ENCODE measurements at places on chromosomes 12 and 14.

GRCh38 chr12:16245209-16245608 is 32.3 kb downstream of the SLC15A5 start:
- DNase-seq = no peak

- no peak for DNase-seq
Measured at GRCh38 chr12:15336768-15337553, 14.7 kb downstream of the PTPRO start.

DNA sequence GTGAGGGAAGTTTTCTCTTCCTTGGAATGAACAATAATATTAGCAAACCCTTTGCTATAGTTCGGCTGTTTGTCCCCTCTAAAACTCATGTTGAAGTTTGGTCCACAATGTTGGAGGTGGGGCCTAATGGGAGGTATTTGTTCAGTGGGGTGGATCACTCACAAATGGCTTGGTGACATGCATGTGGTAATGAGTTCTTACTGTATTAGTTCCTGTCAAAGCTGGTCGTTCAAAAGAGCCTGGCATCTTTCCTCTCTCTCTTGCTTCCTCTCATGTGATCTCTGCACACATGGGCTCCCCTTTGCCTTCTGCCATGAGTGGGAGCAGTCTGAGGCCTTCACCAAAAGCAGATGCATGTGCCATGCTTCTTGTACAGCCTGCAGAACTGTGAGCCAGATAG is 13.1 kb upstream of the PPP4R4 start:
- no peak for DNase-seq

GRCh38 chr12:26830363-26830762 is 2.6 kb downstream of the ITPR2 start:
- DNase-seq = no peak

GRCh38 chr12:90888316-90888715 is 66.7 kb downstream of the CCER1 start:
- DNase-seq = no peak

- DNase-seq = no peak
Measured at GRCh38 chr14:101228949-101229541, 325.5 kb upstream of the RTL1 start.

- DNase-seq = no peak
Measured at GRCh38 chr14:25488961-25489360, 439.0 kb upstream of the STXBP6 start.

DNA sequence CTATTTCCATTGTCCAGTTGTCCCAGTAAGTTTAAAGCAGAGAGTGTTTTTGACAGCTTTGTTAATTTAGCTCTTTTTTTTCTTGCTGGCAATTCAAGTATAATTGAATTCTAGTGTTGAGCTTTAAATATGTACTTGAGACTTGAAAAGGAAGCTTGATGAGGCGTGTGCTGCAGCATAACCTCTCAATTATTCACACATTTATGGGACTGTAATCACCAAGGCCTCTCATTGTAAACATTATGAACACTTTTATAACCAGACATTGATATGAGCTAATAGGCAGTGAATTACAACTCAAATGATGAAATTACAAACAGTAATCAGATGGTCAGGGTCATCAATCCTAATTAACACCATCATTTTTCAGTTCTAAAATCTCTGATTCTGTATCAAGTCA is 378.0 kb upstream of the DDHD1 start:
- DNase-seq = no peak

DNA sequence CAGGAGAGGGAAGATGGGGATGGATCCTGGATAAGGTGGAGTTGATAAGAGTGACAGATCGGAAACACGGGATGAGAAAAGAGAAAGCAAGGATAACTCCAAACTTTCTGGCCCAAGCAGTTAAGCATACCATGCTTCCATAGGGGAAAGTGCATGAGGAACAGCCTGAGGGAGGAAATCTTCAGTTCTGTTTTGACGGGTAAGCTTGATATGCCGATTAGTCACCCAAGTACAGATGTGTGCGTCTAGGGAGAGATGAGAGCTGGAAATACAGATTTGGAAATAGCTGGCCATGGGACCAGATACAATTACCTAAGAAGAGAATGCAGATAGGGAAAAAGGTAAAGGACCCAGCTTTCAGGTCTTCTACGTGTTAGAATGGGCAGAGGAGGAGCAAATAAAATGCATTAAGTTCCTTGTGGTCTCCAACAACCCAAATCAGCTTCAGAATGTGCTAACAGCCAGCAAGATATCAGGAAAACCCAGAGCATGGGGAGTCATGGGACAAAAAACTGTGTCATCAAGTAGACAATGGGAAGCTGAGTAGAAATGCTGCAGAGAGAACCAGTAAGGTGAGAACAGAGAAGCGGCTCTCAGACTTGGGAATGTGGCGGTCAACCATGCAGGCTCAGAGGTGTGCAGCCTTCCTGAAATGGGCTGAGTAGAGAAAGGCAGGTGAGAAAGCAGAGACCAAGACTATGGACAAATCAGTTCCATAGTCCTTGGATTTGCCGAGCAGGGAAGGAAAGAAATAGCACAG is 56.3 kb downstream of the PPP1R36 start:
- no peak for DNase-seq

- DNase-seq = no peak
Measured at GRCh38 chr14:58476320-58476719, 48.8 kb downstream of the KIAA0586 start.

GRCh38 chr12:47813511-47814196 is 6.0 kb downstream of the HDAC7 start:
- DNase-seq = no peak

GRCh38 chr14:50524731-50525515 is 7.4 kb downstream of the MAP4K5 start:
- DNase-seq = no peak

DNA sequence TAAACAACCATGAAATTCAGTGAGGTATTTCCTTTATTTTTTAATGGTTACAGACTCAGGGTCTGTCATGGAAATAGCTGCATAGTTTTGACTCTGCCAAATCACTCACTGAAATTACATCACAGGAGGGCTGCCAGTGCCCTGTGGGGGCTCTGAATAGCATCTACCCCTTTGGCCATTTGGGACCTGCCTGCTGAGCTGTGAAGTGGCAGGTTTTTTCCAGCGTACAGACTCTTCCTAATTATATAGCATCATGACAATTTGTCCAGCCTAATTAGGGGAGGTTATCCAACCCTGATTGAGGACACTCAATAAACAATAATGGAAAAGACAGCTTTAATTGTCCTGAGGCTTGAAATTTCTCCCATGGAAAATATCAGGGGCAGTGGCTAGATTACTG is 1.8 kb upstream of the COCH start:
- no peak for DNase-seq

DNA sequence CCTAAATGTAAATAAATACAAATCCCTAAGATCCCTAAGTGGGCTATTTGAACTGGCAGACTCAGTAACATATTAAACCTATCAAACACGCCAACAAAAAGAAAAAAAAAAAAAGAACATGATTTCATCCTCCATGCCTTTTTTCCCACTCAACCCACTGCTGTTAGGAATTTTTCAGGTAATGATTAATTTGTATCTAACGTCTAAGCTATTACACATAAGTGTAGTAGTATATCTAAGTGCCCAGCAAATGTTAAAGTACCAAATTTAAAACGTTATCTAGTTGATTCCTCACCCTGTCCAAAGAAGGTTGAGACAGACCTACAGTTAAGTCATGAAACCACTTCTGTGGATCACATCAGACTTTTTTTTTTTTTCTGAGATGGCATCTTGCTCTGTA is 16.4 kb upstream of the ARID4A start:
- no peak for DNase-seq

- no peak for DNase-seq
Measured at GRCh38 chr14:74472601-74473000, 20.5 kb downstream of the NPC2 start.

DNA sequence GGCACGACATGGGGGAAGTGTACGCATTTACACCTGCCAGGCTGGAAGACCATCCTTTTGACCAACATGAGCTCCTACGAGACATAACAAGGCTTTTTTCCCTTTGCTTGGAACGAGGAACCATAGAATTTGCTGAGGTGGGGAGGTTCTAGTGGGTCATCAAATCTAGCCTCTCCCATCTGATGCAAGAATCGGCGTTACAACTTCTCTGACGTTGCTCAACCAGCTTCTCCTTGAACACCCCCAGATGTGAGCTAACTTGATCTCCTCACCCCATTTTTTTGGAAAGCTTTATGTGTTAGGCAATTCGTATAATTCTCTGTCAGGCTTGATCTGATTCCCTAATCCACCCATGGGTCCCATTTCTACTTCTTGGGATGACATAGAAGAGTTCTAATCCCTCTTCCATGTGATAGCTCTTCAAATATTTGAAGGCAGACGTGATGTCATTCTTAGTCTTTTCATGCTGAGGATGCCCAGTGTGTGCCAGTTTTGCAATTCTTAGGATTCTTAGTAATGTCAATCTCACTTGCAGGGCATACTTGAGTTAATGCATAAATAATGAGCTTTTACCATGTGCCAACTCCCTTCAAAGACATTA is 163.6 kb upstream of the PARP11 start:
- no peak for DNase-seq

DNA sequence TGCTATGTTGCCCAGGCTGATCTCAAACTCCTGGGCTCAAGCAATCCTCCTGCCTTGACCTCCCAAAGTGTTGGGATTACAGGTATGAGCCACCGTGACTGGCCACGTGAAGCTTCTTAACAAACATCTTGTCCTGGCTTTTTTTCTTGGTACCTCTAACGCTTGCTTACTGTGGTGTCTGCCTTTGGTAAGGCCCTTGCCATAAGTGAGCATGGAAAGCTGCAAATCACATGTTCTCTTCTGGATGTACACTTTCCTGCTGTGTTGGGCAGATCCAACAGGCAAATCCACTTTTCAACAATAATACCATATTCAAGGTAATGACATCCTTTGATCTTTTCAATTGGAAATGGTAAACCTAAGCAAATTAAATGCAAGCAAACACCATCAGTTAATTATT is 54.6 kb downstream of the ARF6 start:
- no peak for DNase-seq

GRCh38 chr12:112986291-112986800 is 8.0 kb downstream of the OAS2 start:
- DNase-seq = no peak

DNA sequence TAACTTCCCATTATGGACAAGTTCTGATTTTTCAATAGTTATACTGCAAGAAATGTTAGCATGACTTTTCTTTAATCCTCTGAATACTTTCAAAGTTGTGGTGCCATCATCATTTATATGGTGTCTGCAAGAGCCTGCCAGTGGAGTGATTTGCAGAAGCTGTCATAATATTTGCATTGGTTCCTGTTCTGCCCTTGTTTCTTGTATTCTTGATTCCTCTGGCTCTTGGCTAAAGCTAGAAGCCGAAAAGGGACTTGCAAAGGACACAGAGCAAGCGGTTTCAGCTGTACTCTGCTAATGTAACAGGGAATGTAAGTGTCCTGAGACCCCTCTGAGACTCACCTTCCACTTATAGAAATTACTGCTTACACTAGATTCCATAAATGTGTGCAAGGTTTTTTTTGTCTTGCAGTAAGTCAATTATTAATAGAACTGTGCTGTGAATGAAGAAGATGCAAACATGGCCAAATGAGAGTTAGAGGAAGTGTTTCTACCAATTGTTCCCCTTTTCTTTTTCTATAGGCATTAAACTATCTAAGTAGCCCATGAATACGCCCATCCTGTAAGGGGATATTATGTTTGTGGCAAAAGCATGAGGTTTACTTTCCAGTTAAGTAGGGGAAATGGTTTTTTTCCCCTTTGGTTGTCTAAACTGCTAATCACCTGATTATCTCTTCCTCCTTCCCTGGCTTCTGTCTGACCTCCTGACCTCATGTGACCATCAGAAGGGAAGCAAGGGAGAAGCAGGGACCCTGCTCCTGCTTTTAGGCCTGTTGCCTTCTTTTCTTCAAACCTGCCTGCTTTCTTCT is 5.3 kb downstream of the DYRK4 start:
- no peak for DNase-seq

DNA sequence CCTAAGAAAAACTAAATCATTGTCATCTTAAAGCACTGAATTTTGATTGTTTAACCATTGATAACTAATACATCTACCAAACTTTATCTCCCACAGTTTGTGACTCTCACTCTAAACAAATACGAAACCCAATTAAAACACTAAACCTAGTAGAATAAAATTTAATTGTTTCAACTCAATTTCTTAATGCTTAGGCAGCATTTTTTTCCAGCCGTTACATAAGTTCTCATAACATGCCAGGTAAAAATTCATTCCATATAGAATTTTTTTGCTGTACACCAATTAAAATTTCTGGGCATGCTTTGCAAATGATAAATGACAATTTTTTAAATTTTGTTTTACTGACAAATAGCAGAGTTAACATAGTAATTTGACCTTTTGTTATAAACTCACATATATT is 658.2 kb upstream of the FLRT2 start:
- no peak for DNase-seq

DNA sequence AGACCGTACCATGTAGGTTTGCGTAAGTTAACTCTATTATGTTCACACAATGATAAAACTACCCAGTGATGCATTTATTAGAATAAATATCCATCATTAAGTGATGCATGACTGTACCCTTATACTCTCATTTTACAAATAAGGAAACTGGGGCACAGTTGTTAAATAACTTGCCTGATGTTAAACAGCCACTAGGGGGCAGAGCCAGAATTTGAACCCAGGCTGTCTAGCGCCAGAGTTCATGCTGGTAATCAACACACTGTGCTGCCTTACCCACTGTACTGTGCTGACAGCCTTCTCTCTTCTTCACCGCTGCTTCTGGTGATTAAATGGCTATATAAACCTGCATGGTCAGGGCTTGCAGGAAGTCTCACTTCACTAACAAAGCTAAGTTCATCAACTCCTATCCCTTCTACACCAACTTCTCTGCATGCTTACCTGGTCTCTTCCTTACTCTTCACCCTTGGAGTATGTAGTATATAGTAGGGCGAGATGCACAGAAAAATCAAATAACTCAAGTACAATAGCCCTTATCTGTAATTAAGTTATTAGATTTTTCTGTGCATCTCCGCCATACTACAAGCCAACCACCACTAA is 43.6 kb upstream of the APPL2 start:
- DNase-seq = no peak

- no peak for DNase-seq
Measured at GRCh38 chr12:130984183-130985058, 30.7 kb downstream of the ADGRD1 start.

- no peak for DNase-seq
Measured at GRCh38 chr12:68159681-68160304, at the start of gene IFNG. Gene IFNG (minus strand): TSS chr12:68159740. CDS start chr12:68159615, 125 bp downstream.

DNA sequence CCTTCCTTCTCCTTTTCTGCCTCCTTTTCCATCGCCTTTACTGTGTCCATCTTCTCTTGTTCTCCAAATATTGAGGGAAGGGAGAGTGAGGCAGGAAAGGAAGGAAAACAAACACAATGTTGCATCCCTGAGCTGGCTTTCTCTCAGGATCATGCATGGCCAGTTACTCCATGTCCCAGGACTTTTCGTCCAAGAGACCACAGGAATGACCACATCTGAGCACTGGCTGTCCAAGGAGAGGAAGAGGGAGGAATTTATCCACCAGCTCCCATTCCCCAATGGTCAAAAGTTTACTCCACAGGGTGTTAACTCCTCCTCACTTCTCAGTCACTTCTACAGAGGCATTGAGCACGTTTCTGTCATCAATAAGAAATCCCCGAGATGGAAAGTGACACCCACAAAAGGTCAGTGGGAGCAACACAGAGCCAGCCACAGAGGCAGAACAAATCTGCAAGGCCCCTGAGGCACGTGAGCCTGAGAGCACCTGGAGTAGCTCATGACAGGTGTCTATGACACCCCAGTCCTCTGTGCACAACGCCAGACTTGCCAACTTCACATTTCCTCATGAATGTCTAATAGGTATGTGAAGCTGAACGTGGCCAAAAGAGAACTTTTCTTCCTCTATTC is 177.3 kb upstream of the NUDT4 start:
- DNase-seq = no peak
